Tibial nerve (tissue), 4 donors: ENCODE measurements at places on chromosomes 4 and X. TPM values are rescaled to one million over a fixed set of nuclear protein-coding genes. Genes with fewer than 3 reads are reported as not detected.

- H3K36me3 ChIP-seq = no peaks in the 10 kb centered on the region
- no peaks in the 10 kb centered on the region for H3K4me1 ChIP-seq
- DNase-seq = no peak
These were observed 192.8 kb downstream of the CCNG2 start for GRCh38 chr4:77349796-77350195.

- H3K27ac ChIP-seq = no peak overlapping the region
- no peaks in the 10 kb centered on the region for H3K27me3 ChIP-seq
These were observed 249.9 kb downstream of the PAPSS1 start for GRCh38 chr4:107470173-107470572.

GRCh38 chr4:81562093-81562492 lies 90.4 kb upstream of the RASGEF1B start:
- no peak for DNase-seq
- no peak overlapping the region for H3K27ac ChIP-seq
- no peaks in the 10 kb centered on the region for H3K36me3 ChIP-seq
- no peaks in the 10 kb centered on the region for H3K27me3 ChIP-seq

DNA sequence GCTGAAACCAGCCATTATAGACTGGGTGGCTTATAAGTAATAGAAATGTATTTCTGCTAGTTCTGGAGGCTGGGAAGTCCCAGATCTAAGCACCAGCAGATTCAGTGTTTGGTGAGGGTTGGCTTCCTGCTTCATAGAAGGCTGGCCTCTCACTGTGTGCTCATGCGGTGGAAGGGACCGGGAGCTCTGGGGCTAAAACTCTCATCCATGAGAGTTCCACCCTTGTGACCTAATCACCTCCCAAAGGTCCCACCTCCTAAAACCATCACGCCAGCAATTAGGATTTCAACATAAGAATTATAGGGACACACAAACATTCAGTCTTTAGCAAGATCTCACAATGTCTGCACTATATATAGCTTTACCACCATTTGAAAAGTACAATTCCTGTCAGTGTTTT lies 215.2 kb downstream of the CBR4 start:
- DNase-seq = no peak
- no peaks in the 10 kb centered on the region for H3K27me3 ChIP-seq
- H3K4me1 ChIP-seq = peaks cover 12% of the 10 kb centered on the region
- H3K36me3 ChIP-seq = no peaks in the 10 kb centered on the region

FRMD7 gene
- not detected for total RNA-seq

RAB39B gene
- 0.22 TPM for total RNA-seq

NR3C2 gene
- 24.1 TPM for total RNA-seq

TENT5D gene
- total RNA-seq = not detected
